Stimulated activated CD8-positive, alpha-beta memory T cell treated with anti-CD3 and anti-CD28 coated beads, Interleukin-7, amount 100 ng/mL, for 1 hour (primary cell): ENCODE measurements at places on chromosomes 7 and 10.

DNA sequence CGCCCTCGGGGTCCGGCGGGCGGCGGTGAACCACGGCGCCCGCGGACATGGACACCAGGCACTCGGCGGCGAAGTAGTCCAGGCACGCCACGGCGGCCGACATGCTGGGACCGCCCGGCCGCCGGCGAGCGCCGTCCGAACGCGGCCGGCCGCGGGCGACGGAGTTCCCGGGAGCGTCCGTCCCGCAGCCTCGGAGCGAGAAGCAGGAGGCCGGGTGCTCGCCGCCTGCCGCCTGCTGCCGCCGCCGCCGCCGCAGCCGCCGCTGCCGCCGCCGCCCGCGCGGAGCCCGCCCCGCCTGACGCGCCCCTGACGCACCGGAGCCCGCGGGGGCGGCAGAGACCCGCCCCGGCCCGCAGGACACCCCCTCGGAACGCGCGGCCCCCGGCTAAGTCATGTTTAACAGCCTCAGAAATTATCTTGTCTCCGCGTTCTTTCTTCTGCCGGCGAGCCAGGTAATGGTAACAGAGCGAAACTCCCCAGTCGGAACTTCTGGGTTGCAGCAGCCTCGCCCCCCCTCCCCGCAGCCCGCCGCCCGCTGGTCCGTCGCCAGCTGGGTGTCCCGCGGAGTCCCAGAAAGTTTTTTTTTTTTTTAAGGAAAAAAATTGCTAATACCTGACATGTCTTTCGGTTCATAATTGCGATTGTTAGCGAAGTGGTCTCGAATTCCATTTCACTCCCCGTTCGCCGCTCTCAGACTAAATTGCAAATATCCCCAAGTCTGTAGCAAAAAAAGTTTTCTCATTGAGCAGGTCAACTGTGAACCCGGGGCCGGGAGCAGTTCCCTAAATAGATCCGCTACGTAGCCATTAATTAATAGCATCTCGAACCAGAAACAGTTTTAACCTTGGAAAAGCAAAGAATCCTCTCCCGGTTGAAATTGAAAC, at the start of gene KLF14:
Gene KLF14 (minus strand): TSS at position 277 of the 884 bp plus-strand sequence. CDS start 174 bp downstream, at position 103.
- DNase-seq, result no peak

- no peak for DNase-seq
These were observed 77.3 kb downstream of the CDC14C start for GRCh38 chr7:49001610-49002033.

DNA sequence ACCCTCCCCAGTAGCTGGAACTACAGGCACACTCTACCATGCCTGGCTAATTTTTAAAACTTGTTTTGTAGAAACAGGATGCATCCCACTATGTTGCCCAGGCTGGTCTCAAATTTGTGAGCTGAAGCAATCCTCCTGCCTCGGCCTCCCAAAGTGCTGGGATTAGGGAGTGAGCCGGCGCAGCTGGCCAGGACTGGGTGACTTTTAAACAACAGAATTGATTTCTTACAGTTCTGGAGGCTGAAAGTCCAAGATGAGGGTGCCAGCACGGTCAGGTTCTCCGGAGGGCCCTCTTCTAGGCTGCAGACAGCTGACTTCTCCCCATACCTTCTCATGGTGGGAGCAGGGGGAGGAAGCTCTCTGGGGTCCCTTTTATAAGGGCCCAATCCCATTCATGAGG, 75.2 kb upstream of the CHST15 start:
- DNase-seq, result no peak

DNA sequence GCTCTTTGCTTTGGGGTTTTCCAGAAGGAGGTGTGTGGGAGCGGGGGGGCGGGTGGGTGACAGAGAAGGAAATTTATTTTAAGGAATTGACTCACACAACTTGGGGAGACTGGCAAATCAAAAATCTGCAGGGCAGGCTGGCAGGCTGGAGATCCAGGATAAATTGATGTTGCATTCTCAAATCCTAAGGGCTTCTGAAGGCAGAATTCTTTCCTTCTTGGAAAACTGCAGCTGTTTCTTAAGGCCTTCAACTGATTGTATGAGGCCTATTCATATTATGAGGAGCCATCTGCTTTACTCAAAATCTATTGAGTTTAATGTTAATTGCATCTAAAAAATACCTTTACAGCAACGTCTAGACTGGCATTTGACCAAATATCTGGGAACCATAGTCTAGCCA, 1528.8 kb upstream of the LRRTM3 start:
- no peak for DNase-seq

- DNase-seq, result no peak
These were observed 6.9 kb downstream of the PPP2R2D start for GRCh38 chr10:131907679-131908078.

DNA sequence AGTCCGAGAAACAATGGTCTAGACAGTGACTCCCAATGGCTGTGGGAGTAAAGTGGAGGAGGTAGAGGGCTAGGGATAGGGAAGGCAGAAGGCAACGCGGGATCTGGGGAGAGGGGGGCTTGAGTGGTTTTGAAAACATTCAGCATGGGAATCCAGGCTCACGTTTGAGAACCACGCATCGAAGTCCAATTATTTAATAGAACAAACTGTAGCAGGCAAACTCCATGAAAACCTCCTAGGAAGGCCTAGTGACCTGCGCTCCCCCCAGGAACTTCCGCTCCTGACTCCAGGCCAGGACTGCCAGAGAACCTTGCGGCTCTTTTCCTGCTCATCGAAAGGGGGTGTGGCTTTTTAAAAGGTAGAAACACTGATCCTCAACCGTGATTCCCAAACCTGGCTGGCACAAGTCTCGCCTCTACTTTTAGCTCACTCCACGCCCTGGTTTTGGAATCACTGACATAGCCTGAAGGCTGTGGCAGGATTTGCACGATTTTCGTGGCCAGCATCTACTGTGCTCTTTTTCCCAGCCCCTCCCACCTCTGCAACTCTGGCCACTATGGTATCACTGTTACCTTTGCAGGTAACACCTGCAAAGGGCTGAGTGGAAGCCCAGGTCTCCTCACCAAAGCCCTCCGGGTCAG, 43.4 kb downstream of the MYOF start:
- no peak for DNase-seq

DNA sequence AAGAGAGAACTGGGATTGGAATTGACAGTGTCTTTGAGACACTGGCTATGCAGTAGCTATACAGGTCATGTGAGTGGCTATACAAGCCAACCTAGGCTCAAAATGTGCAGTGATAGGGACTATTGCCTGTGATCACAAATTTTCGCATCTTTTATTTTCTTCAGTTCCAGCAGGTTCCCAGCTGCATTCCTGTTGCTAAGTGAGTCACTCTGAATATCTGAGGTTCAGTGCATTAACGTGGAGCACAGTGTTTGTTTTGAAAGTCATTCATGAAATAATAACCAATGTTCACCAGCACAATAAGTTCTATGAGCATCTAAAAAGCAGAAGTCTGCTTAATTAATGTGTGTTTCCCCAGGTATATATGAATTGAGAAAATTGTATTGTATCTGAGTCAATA, 1236.0 kb upstream of the CELF2 start:
- DNase-seq, result no peak

- no peak for DNase-seq
These were observed 65.5 kb downstream of the CYCS start for GRCh38 chr7:25059576-25059975.

DNA sequence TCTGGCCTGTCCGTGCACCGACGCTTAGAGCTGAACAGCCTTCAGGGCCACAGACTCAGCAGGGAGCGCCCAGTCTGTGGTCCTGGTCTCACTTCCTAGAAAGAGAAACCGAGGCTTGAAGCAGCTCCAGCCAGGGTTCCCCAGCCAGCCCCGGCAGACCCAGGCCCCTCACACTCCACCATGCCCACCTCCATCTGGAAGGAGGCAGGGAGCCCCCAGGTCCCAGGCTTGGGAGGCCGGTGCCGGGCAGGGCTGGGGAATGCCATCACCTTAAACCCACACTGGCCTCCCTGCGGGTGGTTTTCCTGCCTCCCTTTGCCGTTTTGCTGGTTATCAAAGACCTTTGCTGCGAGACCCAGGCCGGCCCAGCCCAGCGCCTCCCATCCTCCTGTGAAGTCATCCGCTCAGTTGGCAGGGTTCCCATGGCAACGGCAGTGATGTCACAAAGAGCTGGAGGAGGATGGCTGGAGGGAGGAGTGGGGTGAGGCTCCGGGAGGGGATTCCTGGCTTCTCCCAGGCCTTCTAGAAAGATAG, 24.0 kb downstream of the ELFN1 start:
- no peak for DNase-seq

DNA sequence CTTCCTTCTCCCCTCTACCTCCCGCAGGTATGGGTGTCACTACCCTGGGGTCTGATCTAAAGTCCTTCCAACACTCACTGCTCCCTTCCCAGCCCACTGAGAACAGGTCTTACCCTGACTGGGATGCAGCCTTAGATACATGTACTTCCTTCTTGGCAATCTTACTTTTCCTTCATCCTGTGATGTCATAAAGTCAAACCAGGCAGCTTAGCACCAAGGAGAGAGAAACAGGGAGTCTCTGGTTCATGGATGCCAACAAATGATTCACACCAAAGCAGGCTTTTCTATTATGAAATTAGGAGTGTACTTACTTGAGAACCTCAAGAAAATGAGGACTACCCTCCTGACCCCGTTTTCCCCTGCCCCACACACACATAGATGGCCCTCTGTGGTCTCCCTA, 111.0 kb upstream of the KMT2E start:
- no peak for DNase-seq

- DNase-seq, result no peak
These were observed 3.8 kb upstream of the EIF3B start for GRCh38 chr7:2350861-2351260.

- DNase-seq, result no peak
These were observed 19.8 kb downstream of the VOPP1 start for GRCh38 chr7:55552320-55553023.

DNA sequence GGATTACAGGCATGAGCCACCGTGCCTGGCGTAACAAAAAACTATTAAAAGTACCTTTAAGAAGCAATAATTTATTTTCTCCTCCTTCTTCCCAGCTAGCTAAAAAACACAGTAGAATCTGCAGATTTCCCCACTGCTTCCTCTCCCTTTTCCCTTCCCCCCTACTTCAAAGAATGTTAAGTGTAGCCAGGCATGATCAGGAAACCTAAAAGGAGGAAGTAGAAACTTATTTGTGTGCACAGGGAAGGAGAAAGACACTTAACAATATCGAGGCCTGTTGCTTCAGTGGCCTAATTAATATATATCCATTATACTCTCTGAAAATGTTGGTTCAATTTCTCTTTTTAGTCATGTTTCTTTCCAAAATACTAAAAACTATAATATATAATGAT, 127.7 kb downstream of the NRBF2 start:
- DNase-seq, result no peak

DNA sequence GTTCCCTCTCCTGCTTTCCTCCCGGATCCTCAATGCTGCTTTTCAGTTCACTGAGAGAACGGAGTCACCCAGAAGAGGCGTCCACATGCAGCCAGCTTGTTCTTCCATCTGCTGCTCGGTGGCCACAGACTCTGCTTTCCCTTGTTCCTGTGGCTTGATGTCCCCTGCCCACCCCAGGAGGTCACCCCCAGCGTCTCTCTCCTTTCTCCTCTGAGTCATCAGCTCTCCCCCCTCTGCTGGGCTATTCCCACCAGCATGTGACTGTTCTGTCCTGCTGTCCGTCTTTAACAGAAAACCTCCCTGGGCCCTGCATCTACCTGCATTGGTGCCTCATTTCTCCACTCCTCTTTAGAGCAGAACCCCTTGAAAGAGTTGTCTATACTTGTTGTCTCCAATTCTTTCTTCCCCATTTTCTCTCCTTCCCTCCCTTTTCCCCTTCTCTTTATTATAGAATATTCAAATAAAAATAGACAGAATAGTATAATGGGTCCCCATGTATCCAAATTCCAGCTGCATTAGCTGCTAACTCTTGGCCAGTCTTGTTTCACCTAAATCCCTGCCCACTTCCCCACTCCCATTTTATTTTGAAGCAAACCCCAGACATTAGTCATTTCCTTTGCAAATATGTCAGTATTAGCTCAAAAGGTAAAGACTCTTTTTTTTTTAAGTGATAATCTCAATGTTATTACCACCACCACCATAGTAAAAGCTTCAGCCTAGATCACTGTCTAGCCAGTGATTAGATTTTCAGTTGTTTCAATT, 4.1 kb downstream of the ZNF282 start:
- no peak for DNase-seq

GRCh38 chr7:80498481-80499349, 13.1 kb downstream of the GNAT3 start:
- no peak for DNase-seq

GRCh38 chr10:123639131-123639530, 27.0 kb upstream of the GPR26 start:
- DNase-seq, result no peak

- DNase-seq, result no peak
These were observed 412.2 kb upstream of the SORCS1 start for GRCh38 chr10:107576746-107577145.

- DNase-seq, result no peak
These were observed 11.7 kb downstream of the CPA5 start for GRCh38 chr7:130356121-130356875.

DNA sequence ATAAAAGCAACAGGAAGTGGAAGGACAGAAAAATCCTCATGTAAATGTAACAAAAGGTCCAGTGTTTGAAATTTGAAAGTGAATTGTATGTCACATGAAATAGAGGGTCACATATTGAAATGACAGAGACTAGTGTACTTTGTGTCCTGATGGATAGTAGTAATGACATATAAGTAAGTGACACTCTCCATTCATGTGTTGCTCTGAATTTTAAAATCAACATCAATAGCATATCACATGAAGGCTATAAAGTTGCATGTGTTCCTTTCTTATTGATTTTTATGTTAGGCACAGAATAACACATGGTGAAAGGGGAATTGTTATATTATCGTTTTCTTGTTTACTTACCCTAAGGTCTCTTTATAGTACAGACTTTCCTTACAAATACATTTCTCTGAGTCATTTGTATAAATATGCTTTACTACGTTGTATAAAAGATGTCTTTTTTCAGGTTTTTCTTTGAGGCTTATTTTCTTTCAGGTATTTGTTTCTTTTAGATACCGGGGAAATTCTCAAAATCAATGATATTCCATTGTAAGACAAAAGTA, 104.6 kb upstream of the CACNA2D1 start:
- no peak for DNase-seq

DNA sequence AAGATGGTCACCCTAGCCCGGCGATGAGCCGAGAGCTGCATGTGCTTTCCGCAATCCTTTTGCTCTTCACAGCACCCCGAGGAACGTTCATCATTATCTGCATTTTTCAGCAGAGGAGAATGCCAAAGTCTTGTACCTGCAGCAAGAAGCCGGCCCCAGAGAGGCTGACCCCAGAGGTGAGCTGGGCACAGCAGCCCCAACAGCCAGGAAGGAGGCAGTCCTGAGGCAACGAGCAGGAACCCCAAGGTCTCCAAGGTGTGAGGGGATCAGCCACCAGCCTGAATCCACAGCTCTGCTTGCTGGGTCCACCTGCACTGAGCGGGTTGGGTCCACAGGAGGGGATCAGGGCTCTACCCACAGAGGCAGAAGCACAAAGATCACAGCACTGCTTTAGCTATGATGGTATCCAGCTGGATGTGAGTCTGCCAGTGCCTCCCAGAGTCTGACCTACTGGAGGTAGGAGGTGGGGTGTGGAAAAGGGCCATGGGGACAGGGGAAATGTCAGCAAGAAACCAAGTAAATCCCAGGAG, 16.8 kb upstream of the GDF10 start:
- DNase-seq, result no peak

GRCh38 chr7:96236198-96237039, 85.5 kb downstream of the SLC25A13 start:
- DNase-seq, result no peak
